HEK293T (cell line): ENCODE measurements at places on chromosomes 6 and 20.

DNA sequence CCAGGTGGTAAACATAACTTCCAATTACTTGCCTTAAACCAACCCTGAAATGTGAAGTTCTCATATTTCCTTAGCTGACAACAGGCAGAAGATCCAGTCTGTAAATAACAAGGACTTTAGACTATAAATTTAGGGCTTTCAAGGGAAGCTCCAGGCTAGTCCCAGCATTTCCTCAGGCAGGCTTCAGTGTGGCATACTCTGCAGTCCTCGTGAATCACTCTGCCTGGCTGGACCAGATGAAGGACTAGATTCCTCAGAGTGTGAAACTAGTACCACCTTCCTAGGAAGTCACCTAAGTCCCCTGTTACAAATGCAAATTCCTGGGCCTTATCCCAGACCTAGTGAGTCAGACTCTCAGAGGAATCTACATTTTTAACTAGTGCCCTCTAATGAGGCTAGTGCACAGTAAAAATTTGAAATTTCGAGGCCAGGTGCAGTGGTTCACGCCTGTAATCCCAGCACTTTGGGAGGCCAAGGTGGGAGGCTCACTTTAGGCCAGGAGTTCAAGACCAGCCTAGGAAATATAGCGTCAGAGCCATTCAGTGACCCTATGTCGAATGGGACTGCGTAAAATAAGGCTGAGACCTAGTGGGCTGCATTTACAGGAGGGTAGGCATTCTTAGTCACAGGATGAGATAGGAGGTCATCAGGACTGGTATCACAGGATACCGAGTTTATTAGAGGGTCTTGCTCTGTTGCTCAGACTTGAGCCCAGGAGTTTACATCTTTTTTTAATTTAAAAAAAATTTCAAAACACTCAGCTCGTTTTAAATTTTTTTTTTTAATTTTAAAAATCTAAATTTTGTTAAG, 279.6 kb upstream of the JARID2 start:
- DNase-seq, result no peak

DNA sequence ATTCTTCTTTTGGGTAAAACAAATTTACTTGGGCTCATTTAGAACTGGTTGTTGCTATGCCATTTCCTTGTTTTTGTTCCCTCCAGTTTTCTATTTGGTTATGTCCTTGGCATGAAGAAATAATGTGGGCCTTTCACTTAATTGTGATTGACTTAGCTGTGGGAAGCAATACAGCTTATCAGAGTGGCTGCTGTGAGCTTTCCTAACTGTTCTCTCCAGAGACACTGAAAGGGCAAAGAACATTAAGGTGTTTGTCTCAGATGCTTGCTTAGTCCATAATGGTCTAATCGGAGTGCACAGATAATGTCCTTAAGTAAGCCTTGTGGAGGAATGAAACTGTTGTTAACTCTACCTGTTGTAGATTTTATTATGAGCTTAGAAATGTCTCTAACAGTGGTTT, 56.6 kb downstream of the SH3BGRL2 start:
- no peak for DNase-seq

DNA sequence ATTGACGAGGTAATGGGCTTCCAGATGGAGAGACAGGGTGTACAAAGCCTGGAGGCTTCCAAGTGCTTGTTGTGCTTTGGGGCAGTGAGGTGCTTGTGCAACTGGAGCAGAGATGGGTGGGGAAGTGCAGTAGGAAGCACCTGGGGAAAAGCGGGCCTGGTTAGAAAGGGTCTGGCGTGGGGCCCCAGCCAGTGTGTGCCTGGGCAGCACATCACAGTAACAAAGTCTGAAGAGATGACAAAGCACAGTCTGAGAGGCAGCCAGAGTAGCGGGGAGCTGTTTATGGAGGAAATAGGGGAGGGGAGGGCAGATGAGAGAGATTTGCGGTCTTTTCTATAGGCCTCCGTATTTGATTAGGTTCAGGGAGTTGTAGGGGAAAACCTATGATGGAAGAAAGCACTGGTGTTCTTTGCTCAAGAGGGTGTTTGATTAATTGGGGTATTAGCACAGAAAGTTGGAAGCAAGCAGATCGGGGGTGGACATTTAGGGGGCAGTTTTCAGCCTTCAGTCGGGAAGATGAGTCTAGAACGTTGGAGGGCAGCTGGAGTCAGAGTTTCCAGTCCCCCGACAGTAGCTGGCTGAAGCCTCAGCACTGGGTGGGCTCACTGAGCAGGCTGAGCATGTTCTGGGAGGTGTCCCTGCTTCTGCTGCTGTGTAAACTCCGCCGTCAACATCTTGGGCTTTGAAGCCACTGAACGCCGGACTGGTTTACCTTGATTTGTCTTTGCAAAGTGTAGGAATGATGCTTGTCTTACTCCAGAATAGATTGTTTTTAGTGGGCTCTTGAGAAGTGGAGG, 15.5 kb upstream of the MROH8 start:
- DNase-seq, result no peak

DNA sequence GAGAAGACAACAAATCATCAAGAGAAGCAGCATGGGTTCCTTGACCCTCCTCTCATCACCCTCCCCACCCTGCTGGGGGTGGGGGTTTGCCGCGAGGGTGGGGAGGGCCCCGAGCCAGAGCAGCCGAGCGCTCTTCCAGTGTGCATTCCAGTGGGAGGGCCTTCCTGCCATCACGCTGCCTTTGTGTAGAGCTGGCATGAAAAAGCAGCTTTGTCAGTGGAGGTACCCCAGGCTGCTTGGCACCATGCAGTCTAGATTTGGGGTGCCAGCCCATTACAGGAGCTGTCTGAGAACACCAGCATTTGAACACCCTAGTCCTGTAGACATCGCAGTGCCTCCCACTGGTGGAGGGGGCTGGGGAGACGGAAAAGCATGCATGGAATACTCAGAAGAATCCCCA, 12.2 kb downstream of the BAK1 start:
- DNase-seq, result no peak

DNA sequence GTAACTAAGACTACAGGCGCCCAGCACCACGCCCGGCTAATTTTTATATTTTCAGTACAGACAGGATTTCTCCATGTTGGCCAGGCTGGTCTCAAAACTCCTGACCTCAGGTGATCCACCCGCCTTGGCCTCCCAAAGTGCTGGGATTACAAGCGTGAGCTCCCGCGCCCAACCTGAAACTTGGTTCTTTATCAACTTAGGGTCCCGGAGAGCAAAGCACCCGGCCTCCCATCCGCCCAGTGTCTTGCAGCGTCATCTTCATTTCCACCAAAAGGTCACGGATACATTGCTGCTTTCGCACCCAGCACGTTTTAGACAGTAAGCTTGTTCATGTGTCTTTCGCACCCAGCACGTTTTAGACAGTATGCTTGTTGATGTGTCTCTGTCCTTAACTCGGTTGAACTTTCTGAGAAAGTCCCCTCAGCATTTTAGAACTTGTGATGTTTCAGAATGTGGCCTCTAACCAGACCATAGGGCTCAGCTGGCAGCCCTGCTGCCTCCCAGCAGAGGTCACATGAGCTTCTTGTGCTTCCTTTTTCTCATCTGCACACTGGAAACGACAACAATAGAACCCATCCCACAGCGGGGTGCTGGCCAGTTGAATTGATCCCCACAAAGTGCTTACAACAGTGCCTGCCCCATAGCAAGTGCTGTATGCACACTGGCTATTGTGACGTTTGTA, 48.8 kb downstream of the PRR18 start:
- no peak for DNase-seq

GRCh38 chr6:127538750-127539264, 19.7 kb upstream of the MTCL3 start:
- no peak for DNase-seq

- no peak for DNase-seq
These were observed 12.5 kb upstream of the RNF217 start for GRCh38 chr6:124949706-124950105.

DNA sequence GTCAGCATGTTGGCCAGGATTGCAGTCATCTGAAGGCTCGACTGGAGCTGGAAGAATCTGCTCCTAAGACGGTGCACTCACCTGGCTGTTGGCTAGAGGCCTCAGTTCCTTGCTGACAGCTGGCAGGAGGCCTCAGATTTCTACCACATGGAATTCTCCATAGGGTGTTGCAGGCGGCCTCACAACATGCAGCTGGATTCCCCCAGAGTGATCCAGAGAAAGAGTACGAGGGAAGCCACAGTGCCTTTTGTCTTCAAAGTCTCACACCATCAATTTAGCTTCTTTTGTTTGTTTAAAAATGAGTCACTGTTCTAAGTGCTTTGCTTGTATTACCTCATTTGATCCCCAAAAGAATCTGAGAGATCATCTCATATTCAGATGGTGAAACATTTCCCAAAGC, 65.5 kb upstream of the FYN start:
- DNase-seq, result no peak

- no peak for DNase-seq
These were observed 35.7 kb upstream of the OGFRL1 start for GRCh38 chr6:71252960-71253359.

GRCh38 chr6:22880686-22881433, 311.5 kb downstream of the HDGFL1 start:
- no peak for DNase-seq

DNA sequence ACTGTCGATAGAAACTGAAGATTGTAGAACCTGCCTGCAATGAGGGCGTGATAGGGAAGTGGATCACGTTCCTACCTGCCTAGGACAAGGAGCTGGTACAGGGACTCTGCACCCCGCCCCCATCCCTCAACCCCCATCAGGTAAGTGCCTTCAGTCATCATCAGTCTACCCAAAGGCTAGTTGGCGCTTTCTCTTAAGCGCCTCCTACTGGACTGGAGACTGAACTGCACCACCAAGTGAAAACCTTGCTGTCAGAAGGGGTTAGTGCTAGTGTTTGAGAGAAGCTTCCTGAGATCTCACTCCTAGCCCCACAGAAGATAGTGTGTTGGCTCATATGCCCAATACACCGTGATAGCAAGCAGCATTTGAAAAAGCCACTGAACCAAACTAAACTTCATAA, 706.5 kb upstream of the MAN1A1 start:
- DNase-seq, result peak; percentile 15

- DNase-seq, result no peak
These were observed 133.8 kb downstream of the BTBD3 start for GRCh38 chr20:12051206-12052163.

DNA sequence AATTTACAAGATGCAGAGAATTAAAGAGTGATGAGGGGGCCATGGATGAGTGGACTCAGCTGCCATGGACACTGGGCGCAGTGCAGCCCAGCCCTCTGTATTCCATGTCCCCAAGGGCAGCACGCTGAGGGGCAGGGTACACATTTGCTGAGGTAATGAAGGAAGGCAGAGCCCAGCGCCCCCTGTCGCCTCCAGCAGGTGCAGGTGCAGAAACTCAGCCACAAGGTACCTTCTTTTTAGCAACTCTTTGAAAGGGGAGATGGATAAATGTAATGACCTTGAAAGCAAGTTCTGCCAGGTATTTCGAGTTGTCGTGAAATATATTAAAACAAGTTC, 7.1 kb downstream of the CD93 start:
- DNase-seq, result peak; percentile 39

DNA sequence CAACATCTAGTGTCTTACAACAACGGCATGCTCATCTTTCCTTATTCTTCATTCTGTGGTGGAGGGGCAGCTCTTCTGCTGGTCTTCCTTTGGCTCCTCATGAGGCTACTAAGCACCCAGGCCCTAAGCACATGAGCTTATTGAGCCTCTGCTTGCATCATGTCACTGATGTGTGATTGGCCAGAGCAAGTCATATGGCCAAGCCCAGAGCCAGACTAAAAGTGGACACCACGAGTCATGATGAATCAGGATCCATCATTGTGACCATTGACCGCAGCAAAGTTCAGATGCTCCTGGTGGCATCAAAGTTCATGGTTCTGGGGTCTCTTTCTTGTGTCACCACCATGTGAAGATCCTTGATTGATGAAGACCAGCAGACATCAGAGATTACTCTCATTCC, 192.0 kb upstream of the FOXA2 start:
- no peak for DNase-seq

DNA sequence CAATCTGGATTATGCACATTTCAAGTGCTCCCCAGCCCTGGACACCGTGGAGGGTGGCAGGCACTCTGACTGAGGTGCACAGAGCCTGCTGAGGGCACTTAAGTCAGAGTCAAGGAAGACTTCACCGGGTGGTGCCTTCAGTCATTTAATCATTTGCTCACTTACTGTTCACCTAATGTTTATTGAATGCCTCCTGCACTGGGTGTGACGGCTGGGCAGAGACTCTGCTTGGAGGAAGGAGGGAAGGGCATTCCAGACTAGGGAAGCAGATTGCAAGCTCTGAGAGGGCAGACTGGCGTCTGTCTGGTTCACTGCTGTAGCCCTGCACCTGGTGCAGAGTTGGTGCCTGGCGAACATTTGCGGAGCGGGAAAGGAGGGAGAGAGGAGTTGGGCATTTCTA, 54.2 kb upstream of the FAM83D start:
- DNase-seq, result no peak

DNA sequence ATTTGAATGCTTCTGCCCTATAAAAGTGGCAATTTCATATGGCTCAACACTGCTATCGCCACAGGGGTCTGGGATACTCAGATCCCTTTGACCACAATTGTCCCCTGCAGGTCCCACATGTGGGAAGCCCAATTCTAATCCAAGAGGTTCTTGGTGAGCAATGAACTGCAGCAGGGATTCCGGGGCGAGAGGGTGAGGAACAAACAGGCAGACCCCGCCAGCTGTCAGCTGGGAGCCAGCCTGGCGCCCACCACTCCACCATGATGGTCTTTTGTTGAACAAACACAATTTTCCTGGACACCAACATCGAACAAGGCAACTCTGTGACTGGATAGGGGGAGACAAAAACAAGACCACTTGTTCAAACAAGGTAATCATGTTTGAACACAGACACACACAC, 80.5 kb downstream of the TMEM242 start:
- DNase-seq, result no peak

DNA sequence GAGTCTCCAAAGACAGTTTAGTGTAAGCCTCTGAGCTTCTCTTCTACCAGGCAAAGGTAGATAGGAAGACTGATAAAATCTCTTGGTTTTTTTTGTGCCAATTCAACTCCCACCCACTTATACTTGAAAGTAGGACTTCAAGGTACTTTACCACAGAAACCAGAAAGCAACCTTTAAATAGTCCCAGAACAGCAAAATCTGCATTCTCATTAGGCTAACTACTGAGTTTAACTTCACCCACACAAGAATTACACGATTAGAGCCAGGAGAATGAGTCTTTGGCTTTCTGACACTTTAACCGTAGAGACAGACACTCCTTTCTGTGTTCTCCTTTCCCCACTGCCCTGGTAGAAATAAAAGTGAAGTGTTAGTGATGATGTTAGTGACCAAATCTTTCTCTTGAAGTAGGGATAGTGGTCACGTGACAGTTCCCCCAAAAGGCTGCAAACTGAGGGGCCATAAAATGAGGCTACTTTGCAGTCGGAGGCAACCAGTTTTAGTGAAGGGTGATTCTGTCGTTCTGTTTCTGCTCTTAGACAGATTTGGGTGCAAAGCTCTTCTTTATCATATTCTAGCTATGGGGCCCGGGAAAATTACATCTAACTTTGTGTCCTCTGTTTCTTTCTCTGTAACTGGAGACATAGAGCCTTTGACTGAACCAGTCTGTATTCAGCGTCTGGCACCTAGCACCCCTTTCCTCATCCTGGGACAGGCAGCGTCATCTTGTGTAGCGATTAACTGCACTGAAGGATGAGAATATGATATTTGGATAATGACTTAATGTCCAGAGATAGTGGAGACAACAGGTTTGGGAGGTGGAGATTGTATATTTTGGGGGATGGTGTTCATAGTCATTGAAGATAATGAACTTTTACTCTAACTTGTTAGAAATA, 206.4 kb upstream of the CITED2 start:
- DNase-seq, result no peak
